ENCODE measurements at places on chromosomes 11 and 22.

DNA sequence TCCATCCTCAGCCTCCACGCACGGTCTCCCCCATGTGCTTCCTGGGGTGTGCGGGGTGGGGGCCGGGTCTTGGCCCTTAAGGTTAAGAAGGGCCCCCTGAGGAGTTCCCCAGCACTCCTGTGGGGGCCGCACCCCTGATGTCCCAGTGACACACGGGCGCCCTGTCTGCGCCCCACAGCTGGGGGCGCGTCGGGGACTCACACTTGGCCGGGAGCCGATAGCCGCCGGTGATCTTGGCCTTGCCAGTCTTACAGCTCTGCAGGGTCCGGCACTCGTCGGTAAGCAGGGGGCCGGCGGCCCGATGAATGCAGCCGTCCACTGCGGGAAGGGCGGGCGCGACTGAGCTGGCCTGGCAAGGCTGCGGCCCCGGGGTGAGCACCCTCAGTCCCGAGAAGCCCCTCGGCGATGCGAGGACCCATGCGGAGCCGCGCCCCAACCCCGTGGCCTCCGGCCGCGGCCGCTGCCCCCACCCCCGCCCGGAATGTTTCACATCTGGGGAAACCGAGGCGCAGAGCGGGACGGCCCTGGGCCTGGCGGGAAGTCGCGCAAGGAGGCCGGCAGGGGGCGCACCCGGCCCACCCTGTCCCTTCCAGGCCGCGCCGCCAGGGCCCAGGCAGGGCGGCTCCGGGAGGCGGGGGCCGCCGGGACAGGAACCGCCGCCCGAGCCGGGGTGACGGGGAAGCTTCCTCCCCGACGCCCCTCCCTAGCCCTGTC, 13.9 kb downstream of the OTUB1 start:
- DNase-seq = peak; percentile 59

- no peak for DNase-seq
These were observed 186.1 kb downstream of the MN1 start for GRCh38 chr22:27615408-27615807.

DNA sequence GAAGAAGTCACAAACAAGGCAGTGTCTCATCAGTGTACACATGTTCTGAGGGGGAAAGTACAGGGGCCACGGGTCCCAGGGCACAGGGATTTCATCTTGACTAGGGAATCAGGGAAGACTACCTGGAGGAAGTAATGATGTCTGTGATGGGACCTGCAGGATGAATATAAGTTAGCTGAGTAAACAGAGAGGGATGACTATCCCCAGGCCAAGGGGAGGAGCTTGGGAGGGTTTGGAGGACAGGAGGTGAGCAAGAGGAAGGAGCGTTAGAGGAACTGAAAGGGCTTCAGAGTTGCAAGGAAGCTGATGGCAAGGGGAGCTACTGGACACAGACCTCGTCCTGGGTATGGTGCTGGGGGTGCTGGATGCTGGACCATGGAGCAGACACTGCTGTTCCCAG, 56.4 kb downstream of the TRAF6 start:
- peak; percentile 37 for DNase-seq

DNA sequence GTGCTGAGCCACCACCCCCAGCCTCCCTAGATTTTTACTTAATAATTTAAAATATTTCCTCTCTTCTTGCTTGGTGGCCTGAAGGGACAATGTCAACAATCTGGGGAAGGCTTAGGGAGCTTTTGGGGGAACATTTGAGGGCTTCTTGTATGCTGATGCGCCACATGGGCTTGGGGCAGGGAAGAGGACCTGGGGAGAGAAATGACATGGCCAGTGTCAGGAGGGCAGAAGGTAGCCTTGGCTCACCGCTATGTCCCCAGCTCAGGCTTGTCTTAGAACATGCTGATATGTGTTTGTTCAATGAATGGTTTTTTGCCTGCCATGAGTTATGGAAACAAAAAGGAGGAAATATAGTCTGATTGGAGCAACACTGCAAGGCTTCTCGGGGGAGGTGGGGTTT, 51.6 kb downstream of the ST14 start:
- DNase-seq = no peak

GRCh38 chr11:75421902-75422247, 11.1 kb downstream of the KLHL35 start:
- DNase-seq = no peak

DNA sequence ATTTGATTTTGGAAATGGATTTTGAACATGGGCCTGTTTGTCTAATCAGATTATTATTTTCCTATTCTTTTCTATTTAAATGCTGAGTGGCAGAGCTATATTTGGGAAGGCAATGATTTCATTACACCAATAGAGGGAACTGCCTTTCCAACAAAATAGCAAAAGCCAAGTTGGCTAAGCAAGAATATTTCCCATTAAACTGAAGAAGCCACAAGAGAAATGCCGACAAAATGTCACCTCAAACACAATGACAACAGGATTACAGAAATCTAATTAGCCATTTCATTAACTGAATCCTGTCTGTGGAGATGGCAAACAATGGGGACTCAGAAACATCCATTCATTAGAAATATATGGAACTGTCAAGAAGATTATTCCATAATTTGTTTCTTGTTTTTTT, 1593.1 kb upstream of the RAG2 start:
- no peak for DNase-seq

DNA sequence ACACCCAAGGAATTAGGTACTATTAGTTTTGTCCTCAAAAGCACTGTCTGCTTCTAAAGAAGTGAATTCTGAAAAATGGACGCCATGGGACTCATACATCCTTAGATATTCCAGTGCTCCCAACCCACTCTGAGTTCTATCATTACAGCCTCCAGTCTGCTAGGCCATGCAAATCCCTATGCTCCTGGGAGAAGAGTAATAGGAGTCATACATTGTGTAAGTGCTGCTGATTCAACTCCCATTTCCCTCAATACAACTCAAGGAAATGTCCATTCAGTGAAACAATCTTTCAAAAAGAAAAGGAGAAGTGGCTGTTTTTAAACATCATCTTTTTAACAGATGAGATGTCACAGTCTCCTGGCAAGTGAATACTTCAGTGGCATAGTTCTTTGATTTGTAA, 590.2 kb upstream of the LRRC4C start:
- no peak for DNase-seq

DNA sequence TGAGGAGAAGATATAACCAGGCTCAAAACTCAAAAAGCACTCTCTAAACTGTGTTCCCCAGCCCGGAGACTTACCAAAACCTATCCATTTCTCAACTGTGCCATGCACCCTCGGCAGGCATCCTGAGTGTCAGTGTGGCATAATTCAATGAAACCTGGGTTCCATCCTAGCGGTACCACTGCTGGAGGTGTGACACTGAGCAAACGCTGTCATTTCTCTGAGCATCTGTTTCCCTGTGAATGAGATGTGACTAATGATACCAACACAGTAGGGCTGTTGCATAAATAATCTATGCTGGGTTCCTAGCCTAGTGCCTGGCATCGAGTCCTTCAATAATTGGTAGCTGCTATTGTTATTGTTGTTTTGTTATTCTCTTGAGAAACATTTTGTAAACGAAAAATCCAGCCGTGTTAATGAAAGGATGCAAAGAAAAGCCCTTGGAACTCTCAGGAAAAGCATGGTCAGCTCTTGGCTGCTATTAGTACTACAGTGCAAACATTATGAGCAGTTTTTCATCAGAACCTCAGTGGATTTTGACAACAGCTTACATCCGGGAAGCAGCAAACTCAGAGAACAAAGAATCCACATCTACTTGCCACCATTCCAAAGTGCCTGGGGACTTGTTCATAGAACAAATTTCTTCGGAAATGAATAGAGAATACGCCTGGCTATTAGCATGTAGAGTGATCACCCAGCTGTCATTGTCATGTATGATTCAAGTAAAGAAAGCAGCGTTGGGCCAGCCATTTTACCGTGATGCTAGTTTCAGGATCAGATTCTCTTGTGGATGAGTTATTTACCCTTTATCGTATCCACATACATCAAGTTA, 53.7 kb downstream of the TECTA start:
- DNase-seq = no peak

GRCh38 chr22:44261861-44262595, 50.7 kb downstream of the SHISAL1 start:
- no peak for DNase-seq

- no peak for DNase-seq
These were observed 1.5 kb downstream of the PRR33 start for GRCh38 chr11:1889941-1890855.

- DNase-seq = peak; percentile 34
These were observed 16.7 kb downstream of the MMP7 start for GRCh38 chr11:102513869-102514268.

DNA sequence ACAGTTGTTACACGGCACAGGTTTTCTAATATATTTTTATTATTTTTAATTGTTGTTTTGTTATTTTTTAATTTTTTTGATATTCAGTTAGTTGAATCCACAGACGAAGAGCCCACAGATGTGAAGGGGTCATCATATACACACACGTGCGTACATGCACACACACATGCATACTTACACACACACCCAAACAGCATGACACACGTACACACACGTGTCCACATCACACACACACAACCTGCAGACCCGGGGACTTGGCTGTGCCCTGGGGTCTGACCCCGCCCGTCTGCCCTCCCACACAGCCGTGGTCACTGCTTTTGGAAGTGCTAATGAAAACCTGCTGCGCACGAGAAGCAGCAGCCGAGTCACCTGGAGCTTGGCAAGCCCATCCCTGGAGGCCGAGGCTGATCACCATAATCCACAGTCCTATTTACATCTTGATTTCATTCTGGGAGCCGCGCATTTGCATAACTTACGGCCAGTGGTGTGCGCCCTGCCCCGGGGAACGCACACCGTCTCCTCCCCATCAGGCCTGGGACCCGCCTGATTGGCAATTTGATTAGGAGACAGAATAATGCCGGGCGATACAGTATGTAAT, 110.3 kb downstream of the BRD1 start:
- DNase-seq = no peak

DNA sequence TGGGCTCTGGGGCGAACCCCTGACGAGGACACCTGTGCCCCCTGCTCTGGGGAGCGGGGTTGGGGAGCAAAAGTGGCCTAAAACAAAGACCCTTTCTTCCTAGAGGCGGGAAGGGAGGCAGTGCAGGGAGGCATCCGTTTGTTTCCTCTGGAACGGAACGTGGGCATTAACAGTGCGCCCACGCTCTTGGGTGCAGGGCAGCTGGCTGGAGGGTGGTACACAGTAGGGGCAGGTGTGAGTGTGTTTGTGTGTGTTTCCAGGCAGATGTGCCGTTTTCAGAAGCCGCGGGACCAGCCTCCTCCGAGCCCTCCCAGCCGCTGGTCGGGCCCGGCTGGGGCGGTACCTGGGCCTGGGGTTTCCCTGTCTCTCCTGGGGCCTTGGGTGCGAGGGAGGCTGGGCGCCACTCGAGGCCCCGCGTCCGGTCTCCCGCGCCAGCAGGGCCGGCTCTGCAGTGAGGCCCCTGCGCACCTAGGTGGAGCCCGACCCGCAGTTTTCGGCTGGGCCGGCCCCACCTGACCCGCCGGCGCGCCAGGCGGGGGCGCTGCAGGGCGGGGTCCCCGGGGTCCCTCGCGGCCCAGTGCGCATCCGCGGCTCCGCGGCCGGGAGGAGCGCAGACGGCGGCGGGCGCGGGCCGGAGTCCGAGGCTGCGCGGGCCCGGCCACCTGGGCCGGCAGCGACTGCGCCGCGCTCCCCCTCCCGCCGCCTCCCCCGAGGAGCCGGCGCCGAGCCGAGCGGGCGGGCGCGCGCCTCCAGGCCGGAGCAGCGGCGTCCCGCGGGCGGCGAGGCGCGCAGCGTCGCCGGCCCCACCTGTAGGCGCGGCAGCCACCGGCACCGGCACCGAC, 1252.7 kb downstream of the BRD1 start:
- DNase-seq = no peak

- DNase-seq = peak; percentile 46
These were observed 942.3 kb downstream of the NTM start for GRCh38 chr11:132312701-132313111.

DNA sequence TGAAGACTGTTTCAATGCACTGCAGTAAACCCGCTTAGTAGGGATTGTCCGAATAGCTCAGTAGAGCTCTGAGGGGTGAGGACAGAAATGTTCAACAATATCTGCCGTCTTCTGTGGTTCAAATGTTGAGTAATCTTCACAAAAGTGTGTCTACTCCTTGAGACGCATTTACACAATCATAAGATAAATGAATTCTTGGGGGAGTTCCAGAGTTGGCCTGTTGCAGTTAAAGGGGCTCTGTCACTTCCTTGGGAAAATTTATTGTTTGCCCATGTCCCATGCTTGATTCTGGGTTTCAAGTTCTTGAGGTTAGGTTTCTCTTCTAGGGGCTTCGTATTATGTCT, 614 bp downstream of the ANO3 start:
- no peak for DNase-seq

GRCh38 chr11:128625326-128625725, 38.0 kb upstream of the ETS1 start:
- no peak for DNase-seq

DNA sequence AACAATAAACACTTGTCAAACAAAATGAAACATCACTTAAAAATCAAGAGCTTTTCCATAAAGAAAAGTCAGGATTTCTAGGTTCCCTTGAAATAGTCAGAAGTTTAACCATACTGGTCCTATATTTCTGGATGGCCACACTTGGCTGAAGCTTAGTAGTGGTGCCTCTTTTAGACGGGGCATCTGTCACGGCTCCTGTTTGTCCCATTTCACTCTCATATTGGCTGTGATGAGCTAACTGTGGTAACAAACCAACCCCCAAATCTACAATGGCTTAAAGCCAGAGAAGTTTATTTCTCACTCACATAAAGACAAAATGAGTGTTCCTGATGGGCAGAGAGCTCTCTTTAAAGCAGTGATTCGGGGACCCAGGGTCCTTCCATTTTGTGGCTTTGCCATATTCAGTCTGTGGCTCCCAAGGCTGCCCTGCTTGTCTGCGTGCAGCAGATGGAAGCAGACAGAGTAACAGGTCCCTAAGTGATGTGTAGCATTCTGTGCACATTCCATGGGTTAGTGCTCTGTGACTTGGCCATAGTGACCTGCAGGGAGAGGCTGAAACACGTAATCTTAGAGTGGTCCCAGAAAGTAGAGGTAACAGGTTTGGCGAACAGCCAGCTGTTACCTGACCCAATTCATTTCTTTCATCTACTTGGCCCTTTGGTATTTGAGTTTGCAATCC, 137.4 kb downstream of the HIPK3 start:
- no peak for DNase-seq

DNA sequence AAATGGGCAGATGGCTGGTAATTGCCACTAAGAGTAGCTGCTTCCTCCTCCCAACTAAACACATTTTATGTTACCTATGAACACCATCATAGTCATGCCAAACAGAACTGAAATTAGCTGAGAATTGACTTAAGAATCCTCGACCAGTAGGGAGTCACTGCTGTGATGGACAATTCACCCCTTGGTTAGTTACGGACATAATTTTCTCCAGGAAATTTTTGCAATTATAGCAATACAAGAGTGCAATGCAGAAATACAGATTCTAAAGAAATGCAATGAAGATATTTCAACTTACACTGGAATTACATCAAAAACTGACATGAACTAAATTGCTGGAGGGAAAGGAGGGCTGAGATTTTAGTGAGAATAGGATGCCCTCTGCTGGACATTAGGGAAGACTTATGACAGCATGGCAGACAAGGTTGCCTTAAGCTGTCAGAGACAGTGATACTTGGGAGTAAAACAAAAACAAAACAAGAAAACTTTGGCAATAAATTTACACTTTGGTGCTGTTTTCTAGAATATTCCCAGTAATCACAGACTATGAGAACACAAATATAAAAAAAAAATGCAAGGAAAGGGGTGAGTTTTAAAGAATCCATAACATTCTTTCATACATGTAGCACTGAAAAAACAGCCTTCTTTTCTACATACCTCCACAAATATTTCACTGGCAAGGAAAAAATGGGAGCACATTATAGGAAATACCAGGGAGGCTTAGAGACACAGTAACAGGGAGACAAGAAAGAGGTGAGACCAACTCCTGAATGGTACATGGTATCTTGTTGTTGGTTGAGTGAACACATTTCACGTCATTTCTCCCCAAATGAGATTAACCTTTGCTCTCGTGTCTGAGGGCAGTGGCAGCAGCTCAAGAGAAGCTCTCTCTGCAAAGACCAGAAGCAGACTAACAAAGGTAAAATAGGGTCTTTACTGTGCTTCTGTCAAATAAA, 11.2 kb upstream of the PPP2R1B start:
- peak; percentile 82 for DNase-seq

Data from IMR-90 (cell line).